ENCODE measurements at places on chromosomes 13 and 19. TPM values are rescaled to one million over a fixed set of nuclear protein-coding genes. Genes with fewer than 3 reads are reported as not detected.

DNA sequence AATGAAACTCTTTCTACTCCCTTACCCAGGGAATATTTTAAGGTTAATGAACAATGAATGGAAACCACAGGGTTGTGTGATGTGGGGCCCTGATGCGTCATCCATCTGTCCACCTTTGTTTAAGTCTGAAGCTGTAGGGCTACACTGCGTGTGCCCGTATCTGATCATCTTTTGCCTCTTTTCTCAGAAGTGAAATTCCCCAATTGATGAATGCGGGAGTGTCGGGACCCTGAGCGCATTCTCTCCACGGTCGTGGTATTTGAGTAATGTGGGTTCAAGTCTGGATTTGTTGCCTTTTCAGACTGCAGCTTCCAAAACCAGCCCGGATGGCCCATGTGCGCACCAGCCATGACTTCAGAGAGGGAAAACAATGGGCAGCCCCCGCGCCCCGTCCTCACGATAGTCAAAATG lies 112.3 kb downstream of the COL4A2 start:
- no peak for DNase-seq
- H3K4me3 ChIP-seq: no peak overlapping the region
- H3K4me1 ChIP-seq: no peaks in the 10 kb centered on the region

GRCh38 chr13:26967119-26968038 lies 204.2 kb downstream of the USP12 start:
- DNase-seq: no peak

DNA sequence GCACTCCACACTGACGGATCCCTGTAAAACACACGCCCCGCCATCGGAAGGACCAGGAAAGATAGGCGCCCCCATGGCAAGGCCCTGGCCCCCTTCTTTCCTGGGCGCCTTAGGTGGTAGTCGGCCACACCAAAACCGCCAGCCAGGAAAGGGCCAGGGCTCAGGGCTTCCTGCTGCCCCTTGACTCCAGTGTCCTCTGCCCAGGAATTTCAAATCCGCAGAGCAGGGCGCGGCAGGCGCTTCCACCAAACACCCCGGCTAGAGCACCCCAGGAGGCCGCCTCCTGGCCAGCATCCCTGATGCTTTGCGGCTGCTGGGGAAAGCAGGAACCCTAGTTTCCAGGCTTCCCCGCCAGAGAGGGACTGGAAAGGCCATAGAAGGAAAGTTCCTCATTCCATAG lies 57.5 kb downstream of the ZNF726 start:
- no peaks in the 10 kb centered on the region for H3K4me1 ChIP-seq
- no peak for DNase-seq

DNA sequence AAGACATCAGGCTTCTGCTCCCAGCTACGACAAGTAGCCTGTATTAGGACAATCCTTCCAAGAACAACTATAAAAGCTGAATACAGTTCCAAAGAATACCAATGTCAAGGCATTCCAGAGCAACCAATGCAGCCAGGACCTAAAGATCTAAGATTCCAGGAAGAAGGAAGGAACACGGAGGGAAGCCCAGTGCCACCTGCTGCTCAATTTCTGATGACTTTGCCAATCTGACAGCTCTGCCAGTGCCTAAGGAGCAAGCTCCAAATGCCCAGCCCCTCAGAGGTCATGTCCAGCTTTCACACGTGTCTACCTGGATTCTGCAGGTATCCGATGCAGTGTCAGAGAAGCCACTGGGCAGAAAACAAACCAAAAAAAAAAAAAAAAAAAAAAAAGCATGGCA lies 164.4 kb downstream of the IRS2 start:
- H3K4me1 ChIP-seq: no peaks in the 10 kb centered on the region
- H3K27ac ChIP-seq: no peak overlapping the region
- no peaks in the 10 kb centered on the region for H3K27me3 ChIP-seq
- H3K4me3 ChIP-seq: no peak overlapping the region

- H3K4me3 ChIP-seq: no peak overlapping the region
- no peaks in the 10 kb centered on the region for H3K27me3 ChIP-seq
- H3K36me3 ChIP-seq: no peaks in the 10 kb centered on the region
- H3K4me1 ChIP-seq: peaks cover 35% of the 10 kb centered on the region
Measured at GRCh38 chr13:46605825-46606554, 53.0 kb downstream of the LRCH1 start.

DNA sequence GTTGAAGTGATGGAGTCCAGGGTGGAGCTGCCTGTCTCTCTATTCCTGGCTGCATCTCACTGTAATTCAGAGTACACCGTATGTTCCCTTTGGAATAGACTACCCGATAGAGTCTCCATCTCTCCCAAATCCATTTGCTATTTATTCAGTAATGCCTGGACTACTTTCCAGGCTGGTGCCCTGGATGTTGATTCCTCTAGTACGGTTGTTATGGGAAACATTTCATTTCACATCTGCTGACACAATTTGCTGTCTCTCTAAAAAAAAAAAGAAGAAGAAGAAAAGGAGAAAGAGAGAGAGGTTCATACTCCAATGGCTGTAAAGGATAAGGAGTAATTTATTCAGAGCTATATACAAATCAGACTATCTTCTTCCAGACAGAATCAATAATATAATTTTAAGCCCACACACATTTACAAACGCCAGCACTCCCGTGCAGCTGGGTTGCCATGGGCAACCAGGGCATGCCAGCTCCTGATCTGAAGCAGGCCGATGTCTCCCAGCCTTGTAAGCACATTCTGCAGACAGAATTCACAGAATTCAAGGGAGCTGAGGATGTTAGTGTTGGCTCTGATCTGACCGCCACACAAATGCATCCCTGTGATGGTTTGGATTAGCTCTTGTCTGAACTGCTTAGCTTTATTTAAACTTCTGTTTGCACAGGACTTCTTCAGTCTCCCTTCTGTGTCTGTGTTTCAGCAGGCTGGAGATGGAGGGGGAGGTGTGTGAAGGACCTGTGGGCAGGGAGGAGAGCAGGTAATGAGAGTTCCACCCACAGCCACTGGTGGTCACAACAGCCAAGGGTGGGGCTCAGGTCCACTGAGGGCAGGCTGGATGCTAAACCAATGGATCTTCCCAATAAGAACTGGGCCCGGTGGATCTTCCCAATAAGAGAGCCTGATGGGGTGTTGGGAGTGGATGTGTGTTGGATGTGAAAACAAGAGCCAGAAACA lies 66.0 kb downstream of the TEX26 start:
- peaks cover 74% of the 10 kb centered on the region for H3K27me3 ChIP-seq
- no peaks in the 10 kb centered on the region for H3K4me1 ChIP-seq
- DNase-seq: no peak
- H3K4me3 ChIP-seq: no peak overlapping the region

GRCh38 chr19:54478677-54479266 lies 5.7 kb upstream of the CDC42EP5 start:
- peak; percentile 61 for DNase-seq
- H3K36me3 ChIP-seq: no peaks in the 10 kb centered on the region
- H3K4me1 ChIP-seq: no peaks in the 10 kb centered on the region
- H3K27ac ChIP-seq: no peak overlapping the region

GRCh38 chr13:33797622-33798021 lies 20.3 kb upstream of the RFC3 start:
- DNase-seq: peak; percentile 15
- peaks cover 19% of the 10 kb centered on the region for H3K4me1 ChIP-seq
- no peak overlapping the region for H3K4me3 ChIP-seq
- H3K27ac ChIP-seq: no peak overlapping the region
- no peaks in the 10 kb centered on the region for H3K27me3 ChIP-seq

- no peak overlapping the region for H3K27ac ChIP-seq
- H3K4me1 ChIP-seq: no peaks in the 10 kb centered on the region
- peaks cover 18% of the 10 kb centered on the region for H3K27me3 ChIP-seq
- no peaks in the 10 kb centered on the region for H3K36me3 ChIP-seq
- DNase-seq: no peak
Measured at GRCh38 chr13:31733066-31733465, 6.3 kb upstream of the RXFP2 start.

Gene GGN
- 0.73 TPM for total RNA-seq

Measured in PC-3 (cell line).